Activated T-helper 1 cell treated with anti-CD3 and anti-CD28 coated beads, Interleukin-2, amount 50 U/mL, for 16 hours (primary cell): ENCODE measurements at places on chromosomes 5 and 9.

- no peak for DNase-seq
Measured at GRCh38 chr5:52786949-52787599, 642 bp upstream of the ITGA1 start.

DNA sequence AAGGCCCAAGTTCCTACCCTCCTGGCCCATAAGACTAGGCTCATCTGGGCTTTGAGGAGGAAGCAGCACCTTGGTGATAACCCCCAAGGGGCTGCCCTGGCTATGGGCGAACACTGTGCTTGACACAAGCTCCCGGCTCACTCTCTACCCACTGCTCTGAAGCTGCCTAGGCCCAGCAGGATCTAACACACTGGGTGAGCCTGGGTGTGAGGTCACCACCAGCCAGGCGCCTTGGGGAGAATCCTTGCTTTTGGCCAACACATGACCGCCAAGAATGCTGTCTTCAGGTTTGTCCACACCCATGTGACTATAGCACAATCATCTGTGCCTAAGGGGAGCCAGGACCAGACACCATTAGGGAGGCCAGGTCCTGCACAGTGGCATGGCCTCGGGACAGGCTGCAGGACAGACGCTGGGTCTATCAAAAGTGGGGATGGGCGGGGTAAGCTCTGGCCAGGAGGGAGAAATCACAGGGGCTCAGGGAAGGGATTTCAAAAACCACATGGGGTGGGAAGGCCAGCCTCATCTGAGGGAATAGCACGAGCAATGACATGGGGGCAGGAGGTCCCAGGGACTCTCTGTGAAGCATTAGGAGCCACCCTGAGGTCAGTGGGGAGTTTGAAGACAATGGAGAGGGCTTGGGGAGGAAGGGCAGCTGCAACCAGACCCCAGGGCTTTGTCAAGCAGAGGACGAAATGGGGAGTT is 29.6 kb downstream of the BICD2 start:
- DNase-seq = no peak

DNA sequence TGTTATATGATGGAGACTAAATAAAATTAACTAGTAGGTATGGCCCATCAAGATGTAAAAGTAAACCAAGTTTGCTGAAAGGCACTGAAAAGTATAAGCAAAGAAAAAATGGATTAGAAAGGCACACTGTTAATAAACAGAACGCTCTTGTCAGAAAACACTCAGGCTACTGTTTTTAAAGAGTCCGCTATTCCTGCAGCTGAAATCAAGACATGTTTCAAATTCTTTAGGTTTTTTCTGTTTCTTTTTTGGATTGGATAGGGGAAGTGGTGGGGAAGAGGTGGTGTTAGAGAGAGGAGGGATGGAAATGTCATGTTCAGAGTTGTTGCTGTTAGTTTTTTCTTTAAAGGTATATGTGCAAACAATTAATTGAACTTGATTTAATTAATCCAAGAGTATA is 17.5 kb downstream of the OSTF1 start:
- no peak for DNase-seq

- no peak for DNase-seq
Measured at GRCh38 chr5:115022303-115022702, 147.4 kb downstream of the TRIM36 start.

- no peak for DNase-seq
Measured at GRCh38 chr5:88815050-88815789, 67.8 kb downstream of the MEF2C start.

- no peak for DNase-seq
Measured at GRCh38 chr5:43482490-43483297, 971 bp downstream of the TMEM267 start.

DNA sequence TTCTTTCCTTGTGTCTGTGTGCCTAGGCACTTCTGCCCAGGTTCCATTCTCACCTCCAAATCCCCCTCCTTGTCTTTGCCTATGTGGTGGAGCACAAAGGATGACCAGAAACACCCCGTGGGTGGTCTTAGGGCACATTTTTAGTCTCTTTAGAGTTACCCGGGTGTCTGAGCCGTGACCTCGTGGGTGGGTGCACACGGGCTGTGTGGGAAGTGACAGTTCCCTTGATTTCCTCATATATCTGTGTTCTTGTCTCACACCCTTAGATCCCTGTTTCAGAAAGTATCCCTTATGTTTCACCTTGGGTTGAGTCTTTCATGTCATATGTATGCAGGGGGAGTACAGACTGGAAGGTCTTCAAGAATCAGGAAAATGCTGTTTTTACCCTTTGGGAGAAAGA is 13.4 kb upstream of the SMIM32 start:
- DNase-seq = no peak

DNA sequence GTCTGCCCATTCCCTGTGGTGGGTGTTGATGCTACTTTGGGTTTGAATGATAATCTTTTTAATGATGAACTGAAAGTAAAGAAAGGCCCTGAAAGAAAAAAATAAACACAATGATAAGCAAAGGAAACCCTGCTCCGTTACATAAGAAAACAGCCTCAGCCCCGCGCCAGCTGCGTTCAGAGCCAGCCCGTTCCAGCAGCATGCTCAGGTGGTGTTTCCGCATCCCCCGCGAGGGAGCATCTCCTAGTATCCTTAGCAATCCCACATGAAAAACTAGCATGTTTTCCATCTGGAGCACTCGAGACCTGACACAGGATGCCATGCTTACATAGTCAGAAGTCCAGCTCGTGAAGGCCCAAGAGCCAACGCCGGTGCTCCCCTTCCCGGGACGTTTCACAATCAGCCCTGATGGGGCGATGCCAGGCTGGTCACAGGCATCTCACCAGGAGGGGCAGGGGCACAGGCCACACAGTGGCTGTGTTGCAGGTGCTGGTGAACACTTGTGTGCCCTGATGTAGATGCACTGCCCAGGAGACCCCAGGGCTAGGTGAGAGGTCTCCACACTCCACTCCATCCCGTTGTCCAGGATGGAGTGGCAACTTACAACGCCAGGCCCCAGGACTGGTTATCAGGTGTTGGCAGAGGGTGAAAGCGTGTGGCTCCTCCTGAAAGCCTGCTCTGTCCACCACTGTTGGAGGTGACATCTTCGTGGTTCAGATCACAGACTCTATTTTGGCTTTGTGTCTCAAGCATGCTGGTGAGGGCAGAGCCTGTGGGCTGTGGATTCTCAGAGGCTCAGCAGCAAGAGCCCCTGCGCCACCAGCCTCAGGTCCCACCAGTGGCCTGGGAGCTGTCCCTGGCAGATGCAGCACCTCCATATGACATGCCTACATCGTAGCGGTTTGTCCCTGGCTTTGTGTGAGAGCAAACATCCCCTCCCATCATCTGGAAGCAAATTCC is 246.8 kb upstream of the IRX1 start:
- DNase-seq = no peak

GRCh38 chr9:34546834-34547827 is 24.3 kb upstream of the ENHO start:
- no peak for DNase-seq

DNA sequence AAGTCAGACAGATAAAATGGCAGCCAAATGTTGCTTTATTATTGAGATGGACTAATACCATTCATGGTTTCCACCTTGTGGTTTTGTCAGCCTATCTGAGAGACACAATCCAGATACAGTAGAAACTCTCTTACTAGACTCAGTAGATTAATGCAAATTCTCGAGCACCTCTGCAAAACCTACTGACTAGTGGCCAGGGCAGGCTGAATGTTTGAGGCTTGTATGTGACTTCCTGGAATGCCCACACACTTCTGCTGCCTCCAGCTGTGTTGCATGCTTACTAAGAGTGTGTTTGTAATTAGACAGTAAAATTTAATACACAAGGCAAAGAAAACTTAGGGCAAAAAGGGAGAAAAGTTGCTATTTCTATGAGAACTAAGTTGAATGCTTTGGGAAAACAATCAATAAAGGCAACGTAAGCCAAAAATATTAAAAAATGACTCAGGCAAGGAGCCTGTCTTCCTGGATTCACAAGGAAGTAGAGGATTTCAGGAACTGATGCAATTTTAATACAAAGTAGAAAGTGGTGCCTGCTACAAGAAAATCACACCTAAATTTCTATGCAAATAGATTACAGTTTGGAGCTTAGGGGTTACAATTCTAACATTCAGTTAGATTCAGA is 30.2 kb upstream of the CCNG1 start:
- DNase-seq = no peak

GRCh38 chr5:15587916-15588315 is 87.9 kb downstream of the FBXL7 start:
- no peak for DNase-seq

DNA sequence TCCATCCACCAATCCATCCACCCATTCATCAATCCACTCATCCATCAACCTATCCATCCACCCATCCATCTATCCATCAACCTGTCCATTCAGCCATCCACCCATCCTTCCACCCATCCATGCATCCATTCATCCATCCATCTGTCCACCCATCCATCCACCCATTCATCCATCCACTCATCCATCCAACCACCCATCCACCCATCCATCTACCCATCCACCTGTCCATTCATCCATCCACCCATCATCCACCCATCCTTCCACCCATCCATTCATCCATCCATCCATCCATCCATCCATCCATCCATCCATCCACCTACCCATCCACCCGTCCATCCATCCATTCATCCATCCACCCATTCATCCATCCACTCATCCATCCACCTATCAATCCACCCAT is 195.8 kb downstream of the NXNL2 start:
- DNase-seq = no peak

DNA sequence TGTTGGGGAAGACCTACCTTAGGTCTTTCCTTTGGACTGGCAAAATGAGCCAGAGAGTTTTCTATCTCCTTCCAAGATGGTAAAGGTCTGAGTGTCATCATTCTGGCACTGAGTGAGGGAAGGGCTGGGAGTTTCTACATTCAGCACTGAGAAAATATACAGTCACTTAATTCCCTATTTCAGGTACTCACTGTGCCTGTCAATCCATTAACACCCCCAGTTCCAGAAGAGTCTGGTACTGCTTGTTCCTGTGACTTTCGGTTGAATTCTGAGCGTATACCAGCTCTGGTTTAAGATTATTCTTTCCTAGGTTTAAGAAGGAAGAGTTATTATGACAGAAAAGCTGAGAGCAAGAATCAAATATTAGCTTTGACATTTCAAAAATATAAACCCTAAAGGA is 68.4 kb downstream of the MTX3 start:
- DNase-seq = no peak

DNA sequence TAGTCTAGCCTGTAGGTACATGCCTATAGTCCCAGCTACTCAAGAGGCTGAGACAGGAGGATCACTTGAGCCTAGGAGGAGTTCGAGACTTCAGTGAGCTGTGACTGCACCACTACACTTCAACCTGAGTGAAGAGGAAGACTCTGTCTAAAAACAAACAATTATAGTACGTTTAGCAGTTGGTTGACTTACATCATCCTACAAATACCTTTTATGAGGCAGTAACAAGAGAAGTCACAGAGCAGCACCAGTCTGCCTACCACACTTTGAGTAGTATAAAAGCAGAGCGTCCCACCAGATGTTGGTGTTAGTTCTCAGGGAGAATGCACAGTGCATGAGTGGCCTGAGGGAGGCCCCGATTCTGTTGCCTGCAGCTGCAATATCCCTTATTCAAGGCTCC is 16.1 kb downstream of the ZFR start:
- DNase-seq = no peak

GRCh38 chr5:168772316-168772961 is 193.3 kb upstream of the PANK3 start:
- DNase-seq = no peak

GRCh38 chr5:78339617-78340436 is 20.6 kb upstream of the SCAMP1 start:
- DNase-seq = no peak

- no peak for DNase-seq
Measured at GRCh38 chr9:105877721-105878120, 183.4 kb downstream of the TMEM38B start.

- no peak for DNase-seq
Measured at GRCh38 chr5:90015584-90016018, 394.0 kb downstream of the CETN3 start.
